ENCODE measurements at places on chromosomes 2 and 18.
A peak's percentile ranks its signal among the peaks of the same experiment; 100 is the strongest.

DNA sequence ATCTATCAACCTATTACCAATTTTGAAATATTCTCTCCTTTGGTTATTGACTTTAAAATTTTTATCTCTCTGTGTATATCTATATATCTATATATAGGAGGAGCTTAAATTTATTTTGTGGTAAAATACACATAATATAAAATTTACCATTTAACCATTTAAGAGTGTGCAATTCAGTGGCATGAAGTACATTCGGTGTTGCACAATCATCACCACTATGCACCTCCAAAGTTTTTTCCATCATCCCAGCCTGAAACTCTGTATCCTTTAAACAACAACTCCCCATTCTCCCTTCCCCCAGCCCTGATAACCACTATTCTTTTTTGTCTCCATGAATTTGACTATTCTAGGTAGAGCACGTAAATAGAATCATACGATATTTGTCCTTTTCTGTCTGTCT lies 49.1 kb downstream of the CDKL4 start:
- DNase-seq = no peak

DNA sequence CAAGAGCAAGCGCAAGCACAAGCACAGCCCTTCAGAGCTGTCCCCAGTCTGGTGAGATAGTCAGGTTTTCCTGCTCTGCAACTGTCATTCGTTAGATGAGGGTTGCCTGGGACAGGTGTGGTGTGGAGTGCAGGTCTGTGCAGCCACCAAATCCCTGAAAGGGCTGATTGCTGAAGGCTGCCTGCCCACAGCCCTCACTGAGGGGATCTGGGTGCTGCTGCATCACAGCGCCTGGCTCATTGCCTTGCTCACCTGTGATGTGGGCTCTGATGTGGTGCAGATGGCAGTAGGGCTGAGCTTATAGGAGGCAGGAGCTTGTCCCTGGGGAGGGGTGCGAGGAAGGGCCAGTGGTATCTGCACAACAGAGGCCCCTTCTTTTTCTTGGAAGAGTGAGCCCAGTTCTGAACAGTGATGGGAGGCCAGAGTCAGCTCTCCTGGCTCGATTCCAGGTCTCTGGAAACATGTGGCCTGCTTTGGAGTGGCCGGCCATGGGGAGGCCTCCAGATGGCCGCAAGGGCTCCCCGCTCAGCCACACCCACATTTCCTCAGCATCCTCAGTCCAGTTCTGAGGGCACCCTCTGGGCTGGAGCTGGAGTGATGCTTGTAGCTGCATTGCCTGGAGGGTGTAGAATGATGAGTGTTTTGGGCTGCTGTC lies 11.4 kb downstream of the UBE2F start:
- DNase-seq = no peak

DNA sequence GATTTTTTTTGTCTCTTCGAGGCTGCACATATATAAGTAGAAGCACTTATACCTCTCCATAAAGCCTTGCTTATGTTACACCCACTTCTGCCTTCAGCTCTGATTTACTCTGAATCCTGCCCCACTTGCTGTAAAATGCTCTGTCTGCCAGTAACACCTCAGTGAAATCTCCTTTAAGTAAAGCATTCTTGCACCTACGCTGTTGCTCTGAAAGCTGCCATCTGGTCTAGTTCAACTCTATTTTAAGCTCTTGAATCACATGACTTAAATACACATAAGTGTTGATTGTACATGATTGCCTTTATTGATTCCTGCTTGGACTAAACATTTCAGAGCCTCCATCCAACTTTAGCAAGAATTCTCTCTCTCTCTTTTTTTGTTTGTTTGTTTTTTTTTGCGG lies 609.0 kb upstream of the CELF4 start:
- DNase-seq = no peak

- DNase-seq = peak; percentile 76
Measured at GRCh38 chr2:226984750-226985582, 149.1 kb downstream of the RHBDD1 start.

DNA sequence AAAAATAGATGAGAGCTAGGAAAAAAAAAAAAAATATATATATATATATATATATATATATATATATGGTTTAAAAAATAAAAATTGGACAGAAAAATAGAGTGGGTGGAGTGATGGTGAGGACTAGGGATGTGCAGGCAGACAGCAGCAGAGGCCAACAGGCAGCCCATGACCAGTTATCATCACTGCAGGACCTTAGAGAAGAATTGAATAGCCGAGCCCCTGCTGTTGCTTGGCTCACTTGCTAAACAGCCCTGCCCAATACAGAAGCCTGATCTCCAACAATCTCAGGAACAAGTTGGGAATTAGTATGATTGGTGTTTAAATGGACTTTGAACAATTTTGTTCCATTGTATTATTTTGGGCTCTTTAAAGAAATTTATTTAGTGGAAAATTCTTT lies 967.5 kb upstream of the PIK3C3 start:
- DNase-seq = no peak

GRCh38 chr2:10228611-10229365 lies 73.9 kb upstream of the HPCAL1 start:
- no peak for DNase-seq

DNA sequence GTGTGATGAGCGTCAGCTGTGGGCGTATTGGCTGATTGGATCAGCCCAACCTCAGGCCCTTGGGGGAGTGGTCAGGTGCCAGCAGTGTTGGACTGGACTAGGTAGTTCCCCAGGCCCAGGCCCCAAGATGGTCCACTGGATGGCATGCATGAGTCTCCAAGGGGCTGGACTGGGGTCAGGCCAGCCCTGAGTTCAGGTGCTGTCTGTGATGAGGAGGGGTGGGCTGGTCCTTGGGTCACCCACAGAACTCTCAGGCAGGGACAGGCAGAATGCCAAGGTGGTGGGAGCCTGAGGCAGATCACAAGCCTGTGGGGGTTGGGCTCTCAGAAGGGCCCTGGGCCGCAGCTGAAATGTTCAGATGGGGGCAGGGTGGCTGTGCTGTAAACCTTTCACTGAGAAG lies 59.5 kb upstream of the THUMPD2 start:
- DNase-seq = no peak

GRCh38 chr2:66318009-66318561 lies 116.8 kb upstream of the MEIS1 start:
- DNase-seq = no peak

DNA sequence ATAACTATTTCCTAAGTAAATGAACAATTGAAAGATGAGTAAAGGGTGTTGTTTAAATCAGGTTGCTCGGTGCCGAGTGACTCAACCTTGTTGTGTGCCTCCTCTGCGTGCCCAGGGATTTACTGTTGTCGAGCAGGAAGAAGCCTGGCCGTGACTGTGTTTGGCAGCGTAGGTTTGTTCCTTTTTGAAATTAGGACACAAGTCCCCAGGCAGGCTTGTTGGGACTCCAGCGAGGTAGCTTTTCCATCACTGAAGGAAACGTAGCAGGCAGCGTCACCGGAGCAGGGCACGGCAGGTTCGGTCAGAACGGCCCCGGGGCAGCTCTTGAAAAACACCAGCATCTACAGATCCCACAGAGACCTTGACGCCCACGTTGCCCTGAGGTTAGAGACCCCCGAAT lies 48.6 kb downstream of the TMEM18 start:
- DNase-seq = no peak

- no peak for DNase-seq
Measured at GRCh38 chr2:102632380-102633175, 13.2 kb downstream of the SLC9A2 start.

GRCh38 chr2:204171432-204172144 lies 235.0 kb downstream of the ICOS start:
- DNase-seq = no peak

GRCh38 chr2:180705122-180705521 lies 275.3 kb upstream of the UBE2E3 start:
- DNase-seq = peak; percentile 52

DNA sequence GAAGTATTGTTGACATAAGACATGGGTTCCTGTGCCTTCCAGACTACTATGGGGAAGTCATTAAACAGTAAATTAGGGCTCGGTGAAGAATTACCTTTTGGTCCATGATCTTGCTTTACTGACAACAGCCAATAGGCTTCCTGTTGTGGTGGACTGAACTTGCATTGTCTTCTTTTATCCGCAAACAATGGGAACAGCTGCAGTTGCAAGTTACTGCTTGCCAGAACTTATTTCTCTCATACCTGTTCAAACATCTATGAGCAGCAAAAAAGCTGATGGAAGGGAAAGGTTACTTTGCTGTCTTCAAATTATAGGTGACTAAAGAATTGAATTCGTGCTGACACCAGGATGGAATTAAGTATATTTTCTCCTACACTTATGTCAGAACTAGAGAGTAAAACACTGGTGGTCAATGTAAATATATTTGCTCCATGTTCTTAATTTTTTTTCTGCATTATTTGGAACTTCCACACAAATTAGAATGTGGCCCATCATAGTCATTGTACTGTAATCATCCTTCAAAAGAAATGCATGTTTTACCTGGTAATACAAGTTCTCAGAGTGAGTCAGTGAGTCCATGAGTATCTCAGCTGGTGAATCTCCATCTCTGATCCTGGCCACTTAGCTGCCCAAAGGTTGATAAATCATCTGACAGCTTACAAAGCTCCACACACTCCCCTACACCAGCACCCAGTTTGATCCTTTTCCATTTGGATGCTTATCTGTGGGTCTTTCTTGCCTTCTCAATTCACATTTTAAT lies 37.3 kb upstream of the RNF152 start:
- DNase-seq = no peak

DNA sequence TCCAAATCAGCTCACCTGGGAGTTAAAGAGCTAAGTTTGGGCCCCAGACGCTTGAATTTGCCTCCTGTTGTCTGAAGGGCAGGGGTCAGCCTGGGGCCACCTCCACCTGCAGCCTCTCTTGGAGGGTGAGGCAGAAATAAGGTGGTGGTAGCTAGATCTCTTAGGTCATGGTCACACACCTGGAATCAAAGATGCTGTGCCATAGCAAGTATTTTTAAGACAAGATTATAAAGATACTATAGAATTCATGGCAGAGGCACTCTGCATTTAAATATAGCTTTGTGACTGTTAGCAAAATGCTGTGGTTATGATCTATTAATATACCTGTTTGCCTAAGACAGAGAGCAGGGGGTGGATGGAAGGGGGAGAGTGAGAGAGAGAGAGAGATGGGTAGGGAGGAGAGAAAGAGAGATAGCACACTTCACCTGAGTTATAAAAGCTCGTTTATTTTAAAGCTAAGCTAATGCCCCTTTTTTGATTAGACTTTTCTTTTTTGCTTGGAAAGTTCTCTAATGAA lies 242.7 kb downstream of the TMEM182 start:
- no peak for DNase-seq

GRCh38 chr2:187618813-187619212 lies 64.6 kb upstream of the TFPI start:
- DNase-seq = peak; percentile 24

GRCh38 chr2:112137516-112138158 lies 548 bp upstream of the FBLN7 start:
- DNase-seq = peak; percentile 10

DNA sequence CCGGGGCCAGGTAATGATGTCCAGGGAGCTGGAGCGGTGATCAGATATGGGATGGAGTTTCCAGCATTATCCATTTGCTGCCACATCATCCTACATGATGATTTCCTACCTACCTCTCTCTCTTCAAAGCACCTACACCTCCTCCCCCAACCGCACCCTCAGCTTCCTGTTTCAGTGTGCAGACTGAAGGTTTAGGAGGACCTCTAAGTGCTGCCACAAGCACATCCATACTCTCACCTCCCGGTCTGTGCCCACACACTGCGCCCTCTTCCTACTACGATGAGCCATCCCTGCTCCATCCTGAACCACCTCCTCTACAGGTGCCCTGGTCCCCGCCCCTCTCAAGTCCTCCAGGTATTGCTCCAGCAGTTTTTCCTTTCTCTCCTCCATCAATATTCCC lies 123.7 kb downstream of the ALPK2 start:
- no peak for DNase-seq

GRCh38 chr2:185360776-185361175 lies 377.8 kb upstream of the FSIP2 start:
- DNase-seq = no peak

DNA sequence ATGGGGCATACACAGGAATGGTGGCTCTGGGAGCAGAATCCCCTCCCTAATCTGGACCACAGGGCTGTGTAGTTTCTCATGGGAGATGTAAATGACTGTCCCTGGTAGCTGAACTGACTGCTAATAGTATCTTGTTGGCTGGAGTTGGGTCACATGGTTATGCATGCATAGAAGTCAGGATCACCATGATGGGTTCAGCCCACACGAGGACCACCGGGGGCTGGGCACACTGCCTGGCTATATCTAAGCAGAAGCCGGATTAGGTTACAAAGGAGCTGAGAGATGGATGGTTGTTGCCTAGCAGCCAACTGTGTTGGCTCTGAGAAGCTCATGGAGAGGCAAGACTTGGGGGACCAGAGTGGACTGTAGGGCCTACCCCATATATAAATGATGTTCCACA lies 6.7 kb upstream of the MAP3K2 start:
- DNase-seq = no peak

DNA sequence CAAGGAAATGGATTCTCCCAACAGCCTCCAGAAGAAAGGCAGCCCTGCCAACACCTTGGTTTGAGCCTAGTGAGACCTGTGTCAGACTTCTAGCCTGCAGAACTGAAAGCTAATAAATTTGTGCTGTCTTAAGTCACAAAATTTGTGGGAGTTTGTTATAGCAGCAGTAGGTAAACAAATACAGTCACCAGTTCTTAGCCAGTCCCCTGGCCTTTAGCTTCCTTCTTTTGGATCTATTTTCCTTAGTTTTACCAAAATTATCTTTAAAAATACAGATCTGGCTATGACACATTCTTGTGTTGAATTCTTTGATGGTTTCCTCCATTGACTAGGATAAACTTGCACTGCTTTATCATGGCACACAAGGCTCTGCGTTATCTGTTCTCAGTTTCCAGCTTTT lies 697.9 kb upstream of the FANCL start:
- DNase-seq = no peak

- no peak for DNase-seq
Measured at GRCh38 chr2:113755835-113756354, 547 bp downstream of the SLC35F5 start.

- no peak for DNase-seq
Measured at GRCh38 chr18:62634979-62635630, 80.2 kb upstream of the PHLPP1 start.

GRCh38 chr2:95166065-95166763 lies 605 bp downstream of the ZNF2 start:
- no peak for DNase-seq

GRCh38 chr2:105840933-105841332 lies 96.2 kb downstream of the NCK2 start:
- no peak for DNase-seq

DNA sequence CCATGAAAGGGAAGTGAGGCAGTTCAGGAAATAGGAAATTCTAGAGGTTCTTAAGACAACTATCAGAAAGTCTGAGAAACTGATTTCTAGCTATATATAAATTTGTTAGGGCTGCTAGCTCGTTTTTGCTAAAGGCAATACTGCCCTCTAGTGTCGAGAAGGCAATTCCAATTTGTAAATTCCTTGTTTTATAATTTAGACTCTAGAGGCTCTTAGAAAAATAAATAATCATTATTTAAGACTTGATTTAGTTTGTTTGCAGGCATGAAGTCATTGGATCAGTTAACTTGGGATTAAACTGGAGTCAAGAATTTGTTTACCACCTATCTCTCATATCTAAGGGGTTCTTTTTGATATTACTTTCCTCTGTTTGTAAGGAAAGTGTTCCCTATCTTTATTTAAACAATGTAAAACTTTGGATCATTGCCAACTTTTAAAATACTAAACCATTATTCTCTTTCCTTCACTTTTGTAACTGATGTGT lies 66.2 kb downstream of the ACVR2A start:
- DNase-seq = peak; percentile 58
